ENCODE measurements at places on chromosomes 12 and 14.

DNA sequence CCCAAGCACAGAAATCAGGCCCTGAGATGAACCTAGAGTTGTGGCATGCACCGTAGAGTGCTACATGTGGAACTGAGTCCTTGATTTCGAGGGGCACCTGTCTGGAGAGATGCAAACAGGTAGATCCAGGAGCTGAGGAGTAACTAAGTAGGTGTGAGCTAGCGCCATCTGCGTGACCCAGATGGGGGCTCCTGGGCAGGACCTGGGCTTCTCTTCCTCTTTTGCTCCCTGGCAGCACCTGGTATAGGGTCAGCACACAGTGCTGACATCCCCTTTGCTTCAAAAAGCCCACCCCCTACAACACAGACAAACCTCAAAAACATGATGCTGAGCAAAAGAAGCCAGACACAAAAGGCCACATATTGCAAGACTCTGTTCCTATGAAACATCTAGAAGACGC is 65.8 kb downstream of the PITPNM2 start:
- no peak for DNase-seq

DNA sequence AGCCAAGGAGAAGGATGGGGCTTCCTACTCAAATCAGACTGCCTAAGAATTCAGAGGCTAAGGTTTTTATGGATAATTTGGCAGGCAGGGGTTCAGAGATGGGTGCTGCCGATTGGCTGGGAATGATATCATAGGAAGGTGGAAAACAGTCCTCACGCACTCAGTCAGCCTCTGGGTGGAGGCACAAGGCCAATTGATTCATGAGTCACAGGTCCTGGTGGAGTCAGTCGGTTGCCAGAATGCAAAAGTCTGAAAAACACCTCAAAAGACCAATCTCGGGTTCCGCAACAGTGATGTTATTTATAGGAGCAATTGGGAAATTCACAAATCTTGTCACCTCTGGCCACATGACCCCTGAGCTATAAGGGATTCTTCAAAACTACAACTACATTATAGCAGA is 105.5 kb downstream of the GXYLT1 start:
- no peak for DNase-seq

- no peak for DNase-seq
Measured at GRCh38 chr14:104973135-104973384, 5.1 kb downstream of the AHNAK2 start.

- no peak for DNase-seq
Measured at GRCh38 chr14:21528381-21529348, 2.5 kb upstream of the SALL2 start.

DNA sequence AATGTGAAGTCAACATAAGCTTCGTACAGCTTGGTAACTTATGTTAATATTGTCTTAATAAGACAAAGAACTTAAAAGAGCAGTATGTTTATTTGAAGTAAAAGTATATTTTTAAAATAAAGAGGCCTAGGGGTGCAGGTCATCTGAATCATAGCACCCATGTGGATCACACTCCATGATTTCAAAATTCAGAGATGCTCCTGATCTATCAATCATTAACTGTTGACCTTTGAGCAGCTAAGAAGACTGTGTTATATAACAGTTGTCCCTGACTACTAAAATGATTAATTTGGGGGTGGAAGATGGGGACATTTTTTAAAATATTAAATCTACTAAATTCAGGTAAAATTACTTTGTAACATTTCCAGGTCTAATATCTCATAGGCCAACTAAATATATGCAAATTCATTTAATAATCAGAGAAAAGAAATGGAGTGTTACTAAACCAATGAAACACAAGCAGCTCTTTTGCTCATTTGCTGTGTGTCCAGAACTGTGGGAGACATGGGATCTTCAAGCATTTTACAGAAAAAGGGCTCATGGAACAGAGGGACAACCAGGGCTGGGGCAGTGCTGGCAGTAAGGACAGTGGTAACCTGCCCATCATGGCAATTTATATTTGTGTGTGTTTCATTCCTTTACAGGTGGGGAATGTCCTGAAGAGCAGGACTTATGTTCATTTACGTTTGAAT is 120.7 kb upstream of the PCED1B start:
- no peak for DNase-seq

DNA sequence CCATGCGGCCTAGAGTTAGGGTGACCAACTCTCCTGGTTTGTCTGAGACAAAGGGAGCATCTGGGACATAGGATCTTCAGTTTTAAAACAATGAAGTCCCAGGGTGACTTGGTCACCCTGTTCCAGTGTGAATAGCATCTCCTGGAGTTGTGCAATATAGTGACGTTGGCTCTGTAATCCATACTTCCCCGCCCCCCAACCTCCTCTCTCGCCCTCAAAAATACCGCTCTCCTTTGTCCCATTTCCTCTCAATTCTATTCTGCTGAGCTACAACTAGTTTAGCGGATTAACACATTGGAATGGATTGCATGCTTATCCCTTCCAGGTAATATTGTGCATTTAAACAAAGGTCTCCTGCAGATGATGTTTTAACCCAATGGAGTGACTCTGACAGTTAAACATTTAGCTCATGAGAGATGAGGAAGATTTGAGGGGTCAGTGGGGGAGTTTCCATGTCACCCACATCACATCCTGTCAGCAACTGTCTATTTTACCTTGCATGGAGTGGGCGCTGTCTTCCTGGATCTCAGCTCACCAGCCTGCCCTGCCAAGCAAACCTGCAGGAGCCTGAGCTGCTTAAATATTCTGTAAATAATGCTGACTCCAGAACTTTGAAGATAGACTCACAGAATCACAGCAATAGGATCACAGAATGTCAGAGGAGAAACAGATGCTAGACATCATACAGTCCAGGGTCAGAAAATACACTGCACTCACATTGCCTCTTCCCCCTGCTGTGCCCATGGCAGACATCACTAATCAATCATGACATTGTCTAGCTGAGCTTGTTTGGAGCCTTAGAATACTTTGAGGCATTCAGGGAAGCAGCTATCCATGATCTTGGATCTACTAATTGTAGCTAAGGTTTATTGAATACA is 43.0 kb downstream of the MAP1LC3B2 start:
- DNase-seq: no peak

GRCh38 chr14:64507376-64508156 is 3.0 kb downstream of the ZBTB1 start:
- DNase-seq: no peak

- no peak for DNase-seq
Measured at GRCh38 chr14:89365061-89365801, 51.8 kb downstream of the FOXN3 start.

GRCh38 chr12:67382241-67382871 is 113.2 kb downstream of the CAND1 start:
- no peak for DNase-seq

DNA sequence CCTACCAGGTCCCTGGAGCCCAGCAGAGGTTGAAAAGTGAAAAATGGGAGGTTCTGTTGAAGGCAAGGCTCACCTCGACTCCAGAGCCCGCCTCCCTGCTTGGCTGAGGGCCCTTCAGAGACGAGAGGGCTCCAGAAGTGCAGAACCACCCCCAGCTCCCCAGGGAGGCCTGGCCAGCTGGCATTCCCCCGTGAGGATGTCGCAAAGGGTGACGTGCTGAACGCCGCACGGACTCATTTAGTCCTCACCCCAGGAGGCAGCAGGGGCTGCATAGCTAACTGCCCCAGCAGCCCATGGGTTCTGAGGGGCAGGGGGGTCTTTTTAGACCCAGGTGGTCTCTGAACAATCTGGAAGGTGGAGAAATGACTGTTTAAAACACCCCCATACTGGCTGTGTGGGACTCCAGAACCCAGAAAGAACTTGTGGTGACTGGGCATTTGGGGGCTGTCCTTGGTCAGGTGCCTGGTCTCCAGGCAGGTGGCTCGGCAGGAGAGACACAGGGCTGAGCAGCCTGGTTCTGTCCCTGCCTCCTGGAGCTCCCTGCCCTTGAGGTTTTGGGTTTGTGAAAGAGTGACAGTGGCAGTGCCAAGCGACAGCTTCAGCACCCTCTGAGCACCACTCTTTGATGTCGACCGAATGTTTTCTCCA is 32.0 kb downstream of the ANAPC7 start:
- DNase-seq: no peak

GRCh38 chr14:24426150-24426911 is 3.1 kb downstream of the CBLN3 start:
- no peak for DNase-seq

DNA sequence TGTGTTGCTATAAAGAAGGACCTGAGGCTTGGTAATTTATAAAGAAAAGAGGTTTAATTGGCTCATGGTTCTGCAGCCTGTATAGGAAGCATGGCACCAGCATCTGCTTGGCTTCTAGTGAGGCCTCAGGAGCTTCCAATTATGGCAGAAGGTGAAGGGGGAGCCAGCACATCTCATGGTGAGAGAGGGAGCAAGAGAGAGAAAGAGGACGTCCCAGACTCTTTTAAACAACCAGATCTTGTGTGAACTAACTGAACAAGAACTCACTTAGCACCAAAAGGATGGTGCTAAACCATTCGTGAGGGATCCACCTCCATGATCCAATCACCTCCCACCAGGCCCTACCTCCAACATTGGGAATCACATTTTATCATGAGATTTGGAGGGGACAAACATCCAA is 6.1 kb upstream of the SNAPC1 start:
- DNase-seq: no peak

DNA sequence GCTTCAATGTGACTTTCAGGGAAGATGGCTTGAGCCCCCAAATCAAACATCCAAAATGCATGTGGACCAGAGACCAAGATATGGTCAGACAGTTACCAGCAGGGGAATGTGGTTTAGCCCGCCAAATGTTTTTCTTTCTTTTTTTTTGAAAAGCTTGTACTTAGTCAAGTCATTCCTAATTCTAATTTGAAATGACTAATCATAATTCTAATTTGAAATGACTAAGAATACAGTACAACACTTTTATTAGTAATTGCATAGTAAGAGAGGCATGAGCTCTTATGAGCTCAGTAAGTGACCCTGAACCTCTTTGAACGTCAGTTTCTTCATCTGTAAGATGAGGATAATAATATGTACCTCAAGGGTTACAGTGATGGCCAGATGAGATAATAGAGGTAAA is 72.4 kb downstream of the HECTD4 start:
- DNase-seq: no peak

- DNase-seq: no peak
Measured at GRCh38 chr14:50028458-50028857, 87.9 kb downstream of the VCPKMT start.

GRCh38 chr12:7656121-7656520 is 9.6 kb downstream of the APOBEC1 start:
- no peak for DNase-seq

GRCh38 chr14:72751276-72752033 is 142.4 kb downstream of the DPF3 start:
- DNase-seq: no peak

DNA sequence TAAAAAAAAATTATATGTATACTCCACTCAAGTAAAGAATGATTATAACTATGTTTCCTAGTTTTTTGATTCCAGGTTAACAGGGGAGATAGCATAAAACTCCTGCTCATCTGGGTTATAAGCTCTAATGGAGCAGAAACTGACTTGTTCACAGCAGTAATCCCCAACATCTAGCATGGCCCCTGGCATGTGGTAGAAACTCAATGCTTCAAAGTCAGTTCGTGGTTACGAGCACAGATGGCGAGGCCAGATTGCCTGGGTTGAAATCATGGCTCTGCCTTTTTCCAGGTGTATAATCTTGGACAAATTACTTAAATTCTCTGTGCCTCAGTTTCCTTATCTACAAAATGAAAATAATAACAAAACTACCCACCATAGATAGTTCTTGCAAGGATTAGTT is 183.8 kb downstream of the TTC7B start:
- DNase-seq: no peak

DNA sequence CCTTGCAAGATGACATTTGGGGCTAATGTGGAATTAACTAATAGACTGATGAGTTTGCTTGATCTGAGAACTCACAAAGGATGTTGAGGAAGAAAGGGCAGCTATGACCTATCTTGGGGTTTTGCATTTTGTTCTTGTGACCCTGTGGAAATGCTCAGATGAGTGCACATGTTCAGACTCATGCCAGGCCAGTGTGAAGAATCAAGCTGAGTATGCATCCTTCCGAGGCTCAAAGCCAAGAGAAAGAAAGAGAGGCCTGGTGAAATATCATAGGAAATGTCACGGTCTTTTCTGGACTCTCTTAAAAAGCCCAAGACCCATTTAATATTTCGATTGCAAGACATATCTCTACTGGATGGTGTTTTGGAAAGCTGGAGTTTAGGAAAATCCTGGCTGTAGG is 96.3 kb downstream of the CACNA1C start:
- DNase-seq: no peak

DNA sequence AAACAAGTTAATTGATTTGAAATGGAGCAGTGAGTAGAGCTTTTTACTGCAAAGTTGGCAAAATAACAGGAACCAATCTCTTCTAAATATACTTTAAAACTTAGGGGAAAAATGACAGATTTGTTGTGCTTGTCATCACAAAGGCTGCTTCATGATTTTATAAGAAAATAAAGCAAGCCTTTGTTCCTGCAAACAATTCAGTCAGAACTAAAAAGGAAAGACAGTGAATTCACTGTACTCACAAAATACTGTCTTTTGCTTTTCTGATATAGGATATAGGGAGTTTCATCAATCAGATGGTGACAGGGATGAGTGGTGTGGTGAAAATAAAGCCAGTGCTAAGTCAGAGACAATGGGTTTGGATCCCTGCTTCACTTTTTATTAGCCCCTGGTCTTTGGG is 126.0 kb downstream of the HELB start:
- no peak for DNase-seq

DNA sequence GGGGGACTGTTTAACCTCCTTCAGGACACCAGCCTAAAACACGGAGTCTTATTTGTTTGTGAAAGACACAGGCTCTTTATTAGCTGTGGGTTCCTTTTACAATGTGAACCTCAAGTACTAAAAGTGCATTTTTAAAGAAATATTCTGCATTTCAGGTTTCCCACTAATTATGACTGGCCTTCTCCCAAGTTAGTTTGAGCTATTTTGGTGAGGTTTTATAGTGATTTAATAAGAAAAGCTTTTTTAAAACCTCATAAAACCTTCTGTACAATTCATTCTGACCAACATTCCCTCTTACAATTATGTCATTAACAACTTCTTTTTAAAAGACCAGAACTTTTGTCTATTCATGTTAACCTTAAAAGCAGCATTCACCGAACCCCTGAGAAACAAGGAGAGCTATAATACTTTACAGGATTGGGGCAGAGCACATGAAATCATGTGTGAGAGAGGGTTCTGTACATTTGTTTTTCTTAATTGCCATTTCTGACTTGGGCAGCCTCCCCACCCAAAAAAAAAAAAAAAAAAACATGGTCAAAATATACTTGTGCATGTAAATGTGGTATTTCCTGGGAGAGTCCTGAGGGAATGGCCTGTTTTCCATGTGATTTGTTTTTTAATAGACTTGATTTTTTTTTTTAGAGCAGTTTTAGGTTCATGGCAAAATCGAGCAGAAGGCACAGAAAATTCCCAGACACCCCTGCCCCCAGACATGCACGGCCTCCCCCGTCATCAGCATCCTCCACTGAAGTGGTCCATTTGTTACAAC is 169.5 kb downstream of the CHST11 start:
- DNase-seq: no peak

DNA sequence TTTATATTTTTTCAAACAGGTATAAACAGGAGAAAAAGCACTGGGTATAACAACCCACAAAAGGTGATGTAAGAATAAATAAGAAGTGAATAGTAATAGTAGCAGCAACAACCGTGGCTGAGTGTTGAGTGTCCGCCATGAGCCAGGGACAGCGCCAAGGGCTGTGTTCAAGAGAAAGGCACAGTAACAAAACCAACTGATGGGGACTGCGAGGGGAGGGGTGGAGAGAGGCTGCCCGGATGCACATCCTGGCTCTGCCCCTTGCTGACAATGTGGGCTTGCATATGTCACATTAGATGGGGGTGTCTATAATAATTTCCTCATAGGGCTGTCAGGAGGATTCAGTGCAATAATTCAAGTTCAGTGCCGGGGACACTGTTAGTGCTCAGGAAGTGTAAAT is 912.4 kb downstream of the VRK1 start:
- DNase-seq: no peak

GRCh38 chr12:84910549-84911241 is 1.9 kb downstream of the SLC6A15 start:
- DNase-seq: no peak

All from LNCaP clone FGC (cell line).